H1 (cell line): ENCODE measurements at places on chromosomes 1 and 21. TPM values are rescaled to one million over a fixed set of nuclear protein-coding genes. Genes with fewer than 3 reads are reported as not detected.
A peak's percentile ranks its signal among the peaks of the same experiment; 100 is the strongest.

DNA sequence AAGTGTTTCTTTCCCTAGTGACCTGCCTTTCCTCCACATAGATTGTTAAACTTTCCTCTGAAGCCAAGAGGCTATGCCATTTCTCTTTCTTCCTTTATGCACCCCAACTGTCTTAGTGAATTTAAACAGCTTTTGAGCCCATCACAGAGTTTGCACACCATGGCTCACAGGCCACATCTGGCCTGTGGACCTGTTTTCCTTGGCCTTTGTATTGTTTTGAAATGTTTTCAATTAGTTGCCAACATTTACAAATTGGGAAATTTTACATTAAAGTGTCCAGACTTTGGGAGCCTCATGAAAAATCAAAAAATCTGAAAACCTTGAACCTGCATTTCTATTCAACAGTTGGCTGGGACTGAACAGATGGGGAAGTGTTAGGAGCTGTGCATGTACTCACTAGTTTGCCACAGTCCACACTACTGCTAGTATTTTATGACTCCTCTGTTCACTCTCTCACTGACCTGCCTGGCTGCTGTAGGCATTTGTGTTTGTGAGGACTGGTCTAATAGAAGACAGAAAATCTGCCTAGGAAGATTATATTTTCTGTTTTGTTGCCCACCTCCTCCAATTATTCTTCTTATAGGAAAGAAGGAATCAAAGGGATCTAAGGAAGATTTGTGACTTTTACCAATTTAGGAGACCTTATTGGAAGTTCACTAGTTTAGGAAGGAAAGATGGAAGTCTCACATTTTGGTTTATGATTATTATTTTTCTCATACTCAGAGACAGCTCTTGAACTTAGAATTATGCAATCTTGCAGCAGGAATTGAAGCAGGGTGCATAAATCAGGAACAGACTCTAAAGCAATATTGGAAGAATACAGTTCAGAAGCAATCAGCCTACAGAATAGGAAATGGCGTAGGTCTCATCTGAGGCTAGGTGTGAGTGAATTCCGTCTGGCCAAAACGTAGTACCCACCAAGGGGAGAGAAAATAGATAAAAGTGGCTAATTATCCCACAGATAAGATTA lies 134.7 kb downstream of the HLX start:
- DNase-seq, result no peak

HSD3B1 gene
- total RNA-seq, result not detected in 2 replicates

GRCh38 chr1:33047839-33048305 lies 11.2 kb upstream of the AK2 start:
- no peak for DNase-seq

LCE2C gene
- not detected in 2 replicates for total RNA-seq

GRCh38 chr1:61748566-61748965 lies 6.3 kb downstream of the PATJ start:
- DNase-seq, result no peak

BRINP3 gene
- total RNA-seq, result 0.36 TPM in 1 of 2 replicates, not detected in the other

GRCh38 chr1:162951553-162952315 lies 90.8 kb upstream of the CCDC190 start:
- DNase-seq, result no peak

CFHR5 gene
- not detected in 2 replicates for total RNA-seq

NBPF9 gene
- total RNA-seq, result 3.7 and 3.9 TPM in 2 replicates

- no peak for DNase-seq
Observed at GRCh38 chr1:204093781-204094180, 20.9 kb downstream of the SOX13 start.

DNA sequence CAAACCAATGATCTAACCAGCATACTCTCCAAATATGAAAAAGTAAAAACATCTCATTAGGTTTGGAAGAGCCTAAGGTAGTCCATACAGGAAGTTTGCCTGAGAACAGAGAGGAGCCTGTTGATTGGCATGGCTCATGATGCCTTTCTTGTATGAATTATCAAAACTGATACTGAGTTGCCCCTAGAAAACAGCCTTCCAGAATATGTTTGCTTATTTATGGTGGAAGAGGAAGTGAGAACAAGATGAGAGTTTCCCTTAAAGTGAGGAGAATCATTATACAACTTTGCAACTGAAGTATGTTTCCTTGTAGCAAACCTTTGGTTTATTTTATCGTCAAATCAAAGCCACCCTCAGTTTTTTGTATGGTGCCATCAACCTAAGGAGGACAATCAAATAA lies 23.8 kb upstream of the KIAA1614 start:
- DNase-seq, result no peak

GRCh38 chr1:21126324-21126723 lies 50.4 kb downstream of the EIF4G3 start:
- no peak for DNase-seq

PDC gene
- not detected in 2 replicates for total RNA-seq

- DNase-seq, result no peak
Observed at GRCh38 chr1:50450861-50451653, 27.8 kb upstream of the DMRTA2 start.

DNA sequence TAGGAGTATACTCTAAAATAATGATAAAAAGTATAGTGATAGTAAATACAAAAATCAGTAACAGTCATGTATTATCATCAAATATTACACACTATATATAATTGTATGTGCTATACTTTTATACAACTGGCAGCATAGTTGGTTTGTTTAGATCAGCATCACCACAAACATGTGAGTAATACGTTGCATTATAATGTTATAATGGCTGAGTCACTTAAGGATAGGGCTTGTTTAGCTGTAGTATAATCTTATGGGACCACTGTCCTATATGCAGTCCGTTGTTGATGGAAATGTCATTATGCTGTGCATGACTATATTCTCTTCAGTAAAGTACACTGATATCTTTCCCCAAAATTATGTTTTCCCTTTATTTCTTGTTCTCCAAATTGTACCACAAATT lies 92.8 kb downstream of the LYPLAL1 start:
- DNase-seq, result no peak

- no peak for DNase-seq
Observed at GRCh38 chr1:3573500-3573899, 37.8 kb downstream of the MEGF6 start.

GRCh38 chr1:68293609-68294366 lies 61.5 kb upstream of the WLS start:
- DNase-seq, result peak; percentile 58

- no peak for DNase-seq
Observed at GRCh38 chr1:213296558-213296957, 245.5 kb downstream of the RPS6KC1 start.

DNA sequence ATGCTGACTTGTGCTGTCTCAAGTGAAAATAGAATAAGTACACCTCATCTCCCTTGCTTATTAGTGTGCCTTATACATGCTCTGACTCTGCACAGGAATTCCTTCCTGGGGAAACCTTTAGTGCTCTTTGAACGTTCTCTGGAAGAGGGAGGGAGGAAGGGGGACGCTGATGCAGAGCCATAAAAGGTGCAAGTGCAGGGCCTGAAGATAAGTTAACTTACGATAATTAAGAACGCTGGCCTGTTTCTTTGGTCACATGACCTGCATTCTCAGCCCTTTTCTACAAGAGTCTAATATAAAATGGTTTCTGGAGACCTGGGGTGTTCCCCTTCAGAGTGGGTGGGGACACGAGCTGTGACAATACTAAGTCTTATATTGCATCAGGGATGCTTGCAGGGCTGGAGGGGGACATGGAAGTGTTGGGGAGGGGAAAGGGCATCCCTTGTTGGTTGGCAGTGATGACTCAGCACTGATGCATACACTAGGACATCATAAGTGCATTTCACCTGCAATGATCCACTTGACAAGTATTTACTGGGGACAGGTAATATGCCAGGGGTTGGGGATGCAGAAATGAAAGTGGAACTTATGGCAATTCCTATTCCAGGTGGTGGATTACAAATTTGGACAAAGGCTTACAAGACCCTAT lies 26.3 kb upstream of the KIAA0040 start:
- no peak for DNase-seq

DNA sequence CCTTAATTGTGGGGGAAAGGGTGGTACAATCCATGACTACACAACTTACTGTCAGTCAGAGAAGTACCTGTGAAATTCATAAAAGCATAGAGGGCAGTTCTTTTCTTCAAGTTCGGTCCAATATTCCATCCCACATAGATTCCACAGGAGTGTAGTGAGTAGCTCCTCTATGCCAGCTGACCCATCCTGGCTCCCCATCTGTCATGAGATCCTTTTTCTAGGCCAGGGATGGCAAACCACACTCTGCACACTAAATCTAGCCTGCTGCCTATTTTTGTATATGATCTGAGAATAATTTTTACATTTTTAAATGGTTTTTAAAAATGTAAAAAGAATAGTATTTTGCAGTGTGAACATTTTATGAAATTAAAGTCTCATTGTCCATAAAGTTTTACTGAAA lies 107.0 kb upstream of the TSPAN2 start:
- DNase-seq, result no peak

DNA sequence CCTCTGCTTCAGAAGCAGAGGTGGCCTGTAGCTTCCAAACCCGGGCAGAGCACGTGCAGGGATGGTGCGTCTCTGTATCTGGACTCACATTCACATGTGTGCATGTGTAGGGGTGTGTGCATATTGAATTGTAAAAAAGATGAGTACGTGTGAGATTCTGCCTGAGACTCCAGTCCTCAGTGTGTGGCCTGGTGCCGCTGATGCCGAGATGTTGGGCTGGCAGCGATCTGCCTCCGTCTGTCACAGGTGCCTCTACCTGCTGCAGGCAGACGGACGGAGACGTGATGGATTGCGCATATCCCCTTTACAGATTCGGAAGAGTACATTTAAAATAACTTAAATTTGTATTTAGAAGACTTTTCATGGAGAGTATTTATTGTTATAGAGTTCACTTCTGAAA lies 53.6 kb downstream of the ADARB1 start:
- DNase-seq, result no peak

- DNase-seq, result no peak
Observed at GRCh38 chr21:45162115-45162514, 87.7 kb downstream of the ADARB1 start.

GRCh38 chr1:39272027-39272797 lies 67.7 kb downstream of the MACF1 start:
- DNase-seq, result no peak

TTC34 gene
- total RNA-seq, result 0.36 and 0.50 TPM in 2 replicates

GRCh38 chr1:84720221-84720780 lies 30.0 kb upstream of the SSX2IP start:
- DNase-seq, result no peak

ERI3 gene
- 81.1 and 85.7 TPM in 2 replicates for total RNA-seq

DNA sequence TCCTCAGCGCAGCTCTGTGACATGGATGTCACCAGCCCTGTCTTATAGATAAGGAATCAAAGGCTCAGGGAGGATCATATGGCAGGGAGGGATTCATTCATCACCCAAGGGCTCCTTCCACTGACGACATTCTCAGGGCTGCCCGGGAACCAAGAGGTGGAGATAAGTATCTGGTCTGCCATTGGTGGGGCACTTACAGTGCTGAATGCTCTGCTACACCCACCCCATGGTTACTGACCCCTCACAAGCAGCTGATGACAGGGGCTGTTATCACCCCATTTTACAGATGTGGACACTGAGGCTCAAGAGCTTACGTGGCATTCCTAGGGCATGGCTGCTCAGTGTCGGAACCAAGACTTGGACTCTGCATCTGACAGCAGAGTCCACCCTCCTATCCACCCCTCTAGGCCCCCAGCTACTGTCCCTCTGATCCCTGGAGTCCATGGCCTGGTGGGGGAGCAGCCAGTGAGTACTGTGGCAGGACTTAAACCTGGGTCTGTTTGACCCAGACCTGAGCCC lies 155.1 kb downstream of the PTPRU start:
- no peak for DNase-seq

GRCh38 chr1:119631433-119632102 lies 16.5 kb downstream of the ZNF697 start:
- DNase-seq, result no peak

KCNE2 gene
- 0.31 and 0.37 TPM in 2 replicates for total RNA-seq

DNA sequence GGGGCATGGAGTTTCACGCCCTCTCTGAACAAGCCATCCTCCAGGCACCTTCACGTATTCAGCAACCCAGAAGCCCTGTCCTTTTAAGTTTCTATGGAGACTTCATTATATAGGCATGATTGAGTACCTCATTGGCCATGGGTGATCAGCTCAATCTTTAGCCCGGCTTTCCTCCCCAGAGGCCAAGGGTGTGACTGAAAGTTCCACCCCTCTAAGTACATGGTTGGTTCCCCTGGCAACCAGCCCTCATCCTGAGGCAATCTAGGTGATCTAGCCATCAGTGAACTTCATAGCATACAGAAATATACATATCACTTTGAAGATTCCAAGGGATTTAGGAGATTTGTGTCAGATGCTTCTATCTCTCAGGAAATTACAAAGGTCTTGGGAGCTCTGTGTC lies 21.3 kb upstream of the DHX9 start:
- no peak for DNase-seq

DNA sequence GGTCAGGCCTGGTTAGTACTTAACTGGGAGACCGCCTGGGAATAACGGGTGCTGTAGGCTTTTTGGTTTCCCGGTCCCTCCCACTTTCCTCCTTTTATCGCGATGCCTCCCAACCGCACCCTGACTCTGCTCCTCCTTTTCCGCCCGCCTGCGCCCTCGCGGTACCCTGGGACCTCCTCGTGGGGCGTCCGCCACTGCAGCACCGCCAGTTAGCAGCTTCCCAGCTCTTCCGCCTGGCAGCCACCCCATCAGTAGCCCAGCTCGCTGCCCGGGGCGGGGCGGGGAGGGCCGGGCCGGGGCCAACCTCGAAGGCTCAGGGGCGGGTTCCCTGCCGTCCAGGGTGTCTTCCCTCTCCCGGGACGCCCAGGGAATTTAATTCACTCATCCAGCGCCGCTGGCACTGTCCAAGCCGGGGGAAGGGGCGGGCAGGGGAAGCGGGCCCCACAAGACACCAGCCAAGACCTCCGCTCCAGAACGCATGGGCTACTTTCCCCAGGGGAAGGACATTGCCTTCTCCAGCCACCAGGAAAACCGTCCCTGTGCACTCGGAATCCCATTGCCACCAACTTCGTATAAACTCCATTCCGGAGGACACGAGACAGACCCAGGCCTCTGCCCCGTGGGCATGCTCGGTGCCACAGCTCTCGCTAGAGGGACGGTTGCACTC lies 2.0 kb upstream of the ZNF678 start:
- no peak for DNase-seq
